Keratinocyte (primary cell): ENCODE measurements at places on chromosomes 13 and 19.

- no peak for DNase-seq
These were observed 98.2 kb downstream of the UBL3 start for GRCh38 chr13:29752175-29752574.

DNA sequence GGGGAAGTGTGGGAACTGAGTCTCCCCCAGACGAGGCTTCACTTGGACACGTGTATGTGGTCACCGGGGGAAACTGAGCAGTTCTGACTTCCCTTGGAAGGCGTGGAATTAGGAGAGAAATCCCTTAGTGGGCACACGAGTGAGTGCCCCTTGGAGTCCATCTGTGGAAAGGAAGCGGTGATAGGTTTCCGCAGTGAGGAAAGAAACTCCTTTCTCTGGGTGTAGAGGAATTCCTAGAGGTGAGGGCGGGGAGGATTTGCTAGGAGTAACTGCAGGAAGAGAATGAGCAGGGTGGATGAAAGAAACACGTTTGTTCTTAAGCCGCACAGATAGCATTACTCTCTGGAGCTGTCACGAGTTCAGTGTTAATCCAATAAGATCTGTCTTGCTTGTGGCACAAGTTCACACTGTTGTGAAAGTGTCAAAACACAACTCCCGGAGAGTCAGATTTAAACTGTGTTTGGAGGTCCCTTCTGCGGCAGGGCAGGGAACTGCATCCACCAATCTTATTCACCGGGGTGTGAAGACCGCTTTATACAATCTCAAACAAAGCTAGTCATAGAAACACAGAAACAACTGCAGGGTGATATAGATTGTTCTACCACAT, 1.2 kb downstream of the KL start:
- no peak for DNase-seq

- no peak for DNase-seq
These were observed 15.2 kb upstream of the MTIF3 start for GRCh38 chr13:27465611-27466010.

- DNase-seq = no peak
These were observed 15.9 kb upstream of the TICAM1 start for GRCh38 chr19:4847190-4847973.

DNA sequence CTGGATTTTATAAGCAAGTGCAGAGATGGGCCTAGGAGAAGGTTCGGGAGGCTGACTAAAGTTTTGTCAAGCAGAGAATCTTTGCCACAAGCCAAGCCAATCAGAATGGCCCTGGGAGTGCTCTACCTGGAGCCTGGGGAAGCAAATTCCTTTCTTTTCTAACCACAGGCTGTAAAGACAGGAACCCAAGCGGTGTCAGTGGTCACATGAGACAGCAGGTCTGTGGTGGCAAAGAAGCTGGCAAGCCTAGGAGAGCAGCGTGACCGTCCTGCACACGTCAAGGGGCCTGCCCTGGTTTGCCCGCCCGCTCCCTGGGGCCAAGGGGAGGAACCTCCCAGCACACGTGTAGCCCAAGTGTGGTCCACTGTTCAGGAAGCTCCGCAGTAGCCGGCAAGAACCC, 90.8 kb downstream of the IPO5 start:
- DNase-seq = no peak

DNA sequence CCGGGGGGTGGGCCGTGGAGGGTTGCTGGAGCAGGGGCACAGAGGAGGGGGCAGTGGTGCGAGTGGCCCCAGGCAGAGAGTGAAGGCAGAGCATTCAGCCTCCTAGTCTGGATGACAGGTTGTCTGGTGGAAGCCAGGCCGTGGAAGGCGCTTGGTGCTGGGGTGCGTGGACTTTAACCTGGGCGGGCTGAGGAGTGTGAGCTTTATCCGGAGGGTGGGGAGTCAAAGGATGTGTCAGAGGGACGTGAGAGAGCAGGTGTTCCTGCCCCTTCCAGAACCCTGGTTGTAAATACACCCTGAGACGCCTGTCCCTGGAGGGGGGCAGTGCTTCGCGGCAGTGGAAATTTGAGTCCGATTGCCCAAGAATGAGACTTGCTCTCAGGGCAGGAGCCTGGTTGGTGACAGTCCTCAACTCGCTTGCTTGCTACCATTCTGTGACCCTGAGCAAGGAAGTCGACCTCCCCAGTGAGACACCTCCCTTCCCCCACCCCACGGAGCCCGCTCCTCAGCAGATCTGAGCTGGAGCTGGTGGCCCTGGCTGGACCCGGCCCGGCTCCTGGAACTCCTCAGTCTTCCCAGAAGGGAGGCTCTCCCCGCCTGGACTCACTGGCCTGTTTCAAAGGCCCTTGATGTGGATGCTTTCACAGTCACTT, 2.3 kb downstream of the SPPL2B start:
- DNase-seq = no peak

DNA sequence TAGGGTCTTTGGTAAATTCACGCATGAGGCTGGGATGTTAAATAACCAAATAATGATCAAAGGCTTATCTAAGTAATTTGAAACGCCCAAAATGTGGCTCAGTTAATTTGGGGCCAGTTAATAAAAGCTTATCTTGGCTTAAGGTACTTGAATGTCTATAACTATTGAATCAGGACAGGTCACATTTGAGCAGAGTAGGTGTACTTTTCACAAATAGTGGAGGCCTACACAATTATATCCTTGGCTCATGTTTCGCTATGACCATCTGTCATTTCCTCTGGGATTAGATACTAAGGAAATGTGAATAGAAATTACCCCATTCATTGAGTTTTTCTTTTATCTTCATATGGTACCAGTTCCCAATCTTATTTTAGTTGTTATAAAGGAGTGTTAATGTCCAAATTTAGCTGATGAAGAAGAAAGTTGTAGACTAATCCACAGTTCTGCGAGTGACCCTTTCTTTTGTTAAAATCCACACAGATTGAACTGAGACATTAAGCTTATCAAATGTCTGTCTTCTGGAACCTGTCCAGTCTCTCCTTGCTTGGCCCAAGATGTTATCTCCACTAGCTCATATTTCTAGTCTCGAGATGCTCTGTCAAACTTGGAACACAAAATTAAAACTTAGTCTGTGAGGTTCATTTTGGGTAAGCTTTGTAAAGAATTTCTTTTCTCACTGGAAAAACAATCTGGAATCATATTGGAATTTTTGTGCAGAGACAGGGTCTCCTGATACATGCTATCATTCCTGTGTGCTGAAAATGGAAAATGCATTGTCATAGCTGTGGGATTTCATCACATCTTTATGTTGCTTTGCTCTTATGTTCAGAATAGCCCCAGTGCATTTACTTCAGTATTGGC, 31.0 kb downstream of the SLAIN1 start:
- no peak for DNase-seq

DNA sequence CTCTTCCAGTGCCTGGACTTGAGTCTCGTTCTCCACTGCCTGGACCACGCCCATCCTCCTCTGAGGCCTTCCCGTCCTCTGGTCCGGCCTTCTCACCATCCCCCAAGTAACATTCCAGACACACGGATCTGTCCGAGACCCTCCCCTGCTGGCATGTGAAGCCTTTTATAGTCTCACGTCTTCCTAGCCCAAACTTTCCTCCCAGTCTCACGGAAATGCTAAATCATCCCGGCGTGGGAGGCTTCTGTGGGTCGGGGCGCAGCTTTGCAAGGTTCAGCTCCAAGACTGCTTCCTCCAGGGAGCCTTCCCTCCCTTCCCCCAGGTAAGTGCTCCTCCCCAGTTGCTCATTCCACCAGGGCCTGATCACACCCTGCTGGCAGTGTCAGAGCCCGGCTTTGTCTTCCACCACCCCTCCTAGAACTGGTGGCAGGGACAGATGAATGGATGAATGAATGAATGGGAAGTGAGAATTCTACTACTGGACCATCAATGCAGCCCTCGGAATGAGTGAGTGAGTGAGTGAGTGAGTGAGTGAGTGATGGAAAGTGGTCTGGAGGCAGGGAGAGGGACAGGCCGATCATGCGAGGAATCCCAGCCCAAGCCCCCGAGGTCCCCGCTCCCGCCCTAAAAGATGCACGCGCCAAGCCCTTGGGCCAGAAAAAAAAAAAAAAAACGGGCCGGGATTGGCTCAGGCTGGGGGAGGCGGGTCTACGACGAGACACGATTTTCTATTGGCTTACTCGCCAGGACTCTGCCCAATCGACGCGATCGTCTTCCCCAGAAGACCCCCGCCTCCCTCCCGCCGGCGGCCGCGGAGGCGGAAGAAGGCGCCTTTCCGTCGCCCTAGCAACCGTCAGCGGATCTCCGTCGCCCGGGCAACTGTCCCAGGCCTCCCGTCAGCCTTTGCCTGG, 9.3 kb downstream of the EPHX3 start:
- peak; percentile 52 for DNase-seq
